NCI-H1436 treated with DMSO at 0.1 percent for 48 hours (cell line): ENCODE measurements at places on chromosomes 4 and X.

DNA sequence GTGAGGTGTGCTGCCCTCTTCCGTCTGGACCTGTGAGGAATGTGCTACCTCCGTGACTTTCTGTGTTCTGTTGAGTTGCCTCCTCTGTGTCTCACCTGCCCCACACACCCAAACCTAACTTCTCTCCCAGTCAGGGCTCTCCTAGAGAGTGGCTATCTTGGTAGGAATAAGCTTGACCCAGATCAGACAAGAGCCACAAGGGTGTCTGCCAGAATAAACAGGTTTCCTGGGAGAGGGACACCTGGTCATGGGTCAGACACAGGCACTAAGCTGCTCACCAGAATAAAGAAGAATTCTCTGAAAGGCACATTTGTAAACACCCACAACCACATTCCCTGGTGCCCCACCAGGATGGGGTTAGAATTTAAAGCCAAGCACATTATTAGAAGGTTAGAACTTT, 11.1 kb downstream of the ZNF182 start:
- no peak for DNase-seq

DNA sequence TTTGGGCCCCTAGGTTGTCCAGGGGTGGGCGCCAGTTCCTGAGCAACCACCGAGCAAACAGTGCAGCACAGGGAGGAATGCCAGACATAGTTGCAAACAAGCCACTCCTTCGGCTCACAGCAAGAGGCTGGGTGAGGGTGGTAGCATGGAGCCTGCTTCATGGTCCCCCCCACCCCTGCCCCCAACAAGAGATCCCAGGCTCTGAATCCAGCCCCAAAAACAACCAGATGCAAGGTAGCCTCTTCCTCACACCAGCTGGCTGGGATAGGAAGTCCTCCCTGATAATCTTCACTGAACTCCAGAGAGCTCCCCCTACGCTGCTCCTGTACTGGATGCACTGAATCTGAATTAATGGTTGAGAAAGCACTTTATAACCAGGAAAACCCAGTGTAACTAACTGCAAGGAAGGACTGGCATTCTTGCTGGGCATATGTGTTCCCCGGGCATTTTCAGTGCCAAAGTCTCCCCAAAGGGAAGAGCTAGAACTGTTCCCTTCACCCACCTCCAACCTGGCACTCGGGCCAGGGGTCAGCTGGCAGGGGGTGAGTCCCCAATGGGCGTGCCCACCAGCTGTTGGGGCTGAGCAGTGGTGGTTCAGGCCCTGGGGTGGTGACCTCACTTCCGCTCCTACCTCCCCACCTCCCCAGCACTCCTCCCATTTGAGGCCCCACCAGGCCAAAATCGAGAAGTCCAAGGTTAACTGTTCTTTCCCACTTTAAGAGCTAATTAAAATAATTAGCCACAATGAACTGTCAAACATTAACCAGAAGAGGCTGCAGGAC, 1.5 kb downstream of the ELF4 start:
- DNase-seq = no peak

DNA sequence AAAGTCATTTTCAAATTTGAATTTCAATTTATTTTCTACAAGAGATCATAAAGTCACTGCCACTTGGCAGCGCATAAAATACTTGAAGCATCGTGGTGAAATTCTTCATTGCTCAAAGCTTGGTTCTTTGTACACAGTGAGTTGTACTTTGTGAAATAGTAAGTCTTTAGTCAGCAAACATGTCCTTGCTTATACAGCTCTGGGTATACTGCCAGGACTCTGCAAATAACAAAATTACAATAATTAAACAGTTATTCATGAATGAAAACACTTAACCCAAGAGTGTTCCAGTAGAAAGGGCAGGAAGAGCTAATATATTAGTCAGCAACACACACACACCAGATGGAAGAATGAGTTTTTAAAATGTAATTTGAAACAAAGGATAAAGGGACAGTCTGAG, 1300.9 kb upstream of the DIAPH2 start:
- DNase-seq = no peak

DNA sequence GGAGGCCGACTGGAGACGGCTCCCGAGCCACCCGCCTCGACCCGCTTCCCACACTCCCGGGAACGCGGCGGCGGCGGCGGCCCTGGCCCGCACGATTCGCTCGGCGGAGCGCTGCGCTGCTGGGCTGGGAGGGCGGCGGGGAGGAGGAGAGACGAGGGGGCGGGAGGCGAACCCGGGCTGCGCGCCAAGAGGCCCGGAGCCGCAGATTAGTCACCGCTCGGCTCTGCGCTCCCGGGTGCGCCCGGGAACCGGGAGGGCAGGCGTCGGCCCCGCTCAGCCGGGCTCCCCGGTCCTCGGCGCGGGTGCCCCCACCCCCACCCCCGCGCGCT, 11.2 kb upstream of the BCOR start:
- DNase-seq = no peak

DNA sequence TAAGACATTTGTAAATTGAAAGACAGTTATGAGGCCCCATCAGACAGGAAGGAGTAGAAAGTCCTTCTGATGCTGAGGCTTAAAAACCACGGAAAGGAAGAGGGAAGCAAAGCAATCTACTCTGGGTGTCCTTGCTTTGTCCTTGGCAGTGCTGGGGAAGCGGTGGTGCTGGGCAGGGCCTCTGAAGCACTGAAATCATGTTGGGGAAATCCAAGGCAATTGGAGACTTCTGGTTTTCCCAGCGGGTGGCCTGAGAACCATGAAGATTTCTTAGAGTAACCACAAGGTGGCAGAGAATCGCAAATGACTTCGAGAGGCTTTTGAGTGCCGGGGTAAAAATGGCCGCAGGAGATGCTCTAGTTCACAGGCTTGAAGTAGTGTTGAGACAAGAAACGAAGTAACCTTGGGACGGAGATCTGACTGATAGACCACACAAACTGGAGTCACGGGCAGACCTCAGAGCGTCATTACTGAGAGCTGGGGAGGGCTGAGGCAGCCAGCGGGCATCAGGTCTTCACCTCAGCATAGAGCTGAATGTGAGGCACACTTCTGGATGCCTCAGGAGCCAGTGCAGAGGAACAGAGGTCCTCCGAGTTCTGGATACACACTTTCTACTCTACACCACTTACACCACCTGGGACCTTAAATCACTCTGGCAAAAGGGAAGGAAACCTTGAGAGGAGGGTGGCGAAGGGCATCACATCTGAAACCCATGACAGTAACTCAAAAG, 130.7 kb upstream of the GPRIN3 start:
- DNase-seq = no peak

DNA sequence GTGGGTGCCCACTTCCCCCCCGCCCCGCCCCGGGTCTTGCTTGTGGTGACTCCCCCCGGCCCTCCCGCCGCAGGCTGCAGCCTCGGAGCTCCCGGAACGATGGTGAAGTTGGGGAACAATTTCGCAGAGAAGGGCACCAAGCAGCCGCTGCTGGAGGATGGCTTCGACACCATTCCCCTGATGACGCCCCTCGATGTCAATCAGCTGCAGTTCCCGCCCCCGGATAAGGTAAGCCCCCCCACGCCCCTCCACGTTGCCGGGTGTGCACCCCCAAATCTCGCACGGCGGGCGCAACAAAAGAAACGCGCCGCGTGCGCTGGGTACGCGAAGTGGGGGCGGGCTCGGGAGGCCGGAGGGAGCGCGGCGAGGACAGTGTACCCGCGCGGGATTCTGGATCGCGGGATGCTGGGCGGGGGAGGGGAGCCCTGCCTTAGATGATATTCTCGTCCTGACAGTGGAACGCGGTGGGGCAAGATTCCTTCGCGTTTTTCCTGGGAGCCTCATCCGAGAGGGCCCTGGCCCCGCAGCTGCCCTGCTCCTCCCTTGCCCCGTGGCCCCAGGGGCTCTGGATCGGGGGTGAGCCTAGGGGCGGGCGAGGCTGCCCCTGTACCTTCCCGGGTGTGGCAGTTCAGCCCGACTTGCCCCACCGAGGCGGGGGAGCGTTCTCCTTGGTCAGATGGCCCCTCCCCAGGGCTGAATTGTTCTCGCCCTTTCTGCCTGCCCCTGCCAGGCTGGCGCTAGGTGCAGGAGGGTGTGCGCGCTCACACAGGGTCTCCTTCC, 819 bp downstream of the NSG1 start:
- DNase-seq = no peak

- DNase-seq = no peak
Observed at GRCh38 chrX:112798736-112799135, 41.9 kb downstream of the AMOT start.

DNA sequence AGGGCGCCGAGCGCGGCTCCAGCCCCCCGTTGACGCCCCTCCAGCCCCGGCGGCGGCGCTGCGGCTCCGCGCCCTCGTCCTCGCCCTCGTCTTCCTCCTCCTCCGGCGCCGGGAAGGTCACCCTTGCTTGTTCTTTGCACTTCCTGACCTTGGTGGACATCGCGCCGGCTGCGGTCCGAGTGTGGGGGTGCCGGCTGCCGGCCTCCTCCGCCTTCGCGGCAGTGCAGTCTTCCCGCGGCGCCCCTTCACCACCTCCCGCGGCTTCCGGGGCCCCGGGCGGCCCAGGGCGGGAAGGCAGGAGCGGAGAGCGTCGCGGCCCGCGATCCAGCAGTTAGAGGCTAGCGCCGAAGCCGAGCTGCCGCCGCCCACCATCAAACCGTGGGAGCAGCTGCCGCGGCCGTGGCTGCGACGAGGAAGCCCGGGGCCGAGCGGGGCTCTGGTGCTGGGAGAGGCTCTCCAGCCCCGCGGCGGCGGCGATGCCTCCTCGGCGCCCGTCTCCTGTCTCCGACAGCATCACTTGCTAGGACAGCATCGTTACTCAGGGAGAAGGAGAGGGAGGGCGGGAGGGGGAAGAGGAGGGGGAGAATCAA, at the start of gene TRPC3:
Gene TRPC3, minus strand, starts transcription at position 540 of the 590 bp plus-strand sequence. Its CDS starts 380 bp downstream, at position 160.
- DNase-seq = no peak

DNA sequence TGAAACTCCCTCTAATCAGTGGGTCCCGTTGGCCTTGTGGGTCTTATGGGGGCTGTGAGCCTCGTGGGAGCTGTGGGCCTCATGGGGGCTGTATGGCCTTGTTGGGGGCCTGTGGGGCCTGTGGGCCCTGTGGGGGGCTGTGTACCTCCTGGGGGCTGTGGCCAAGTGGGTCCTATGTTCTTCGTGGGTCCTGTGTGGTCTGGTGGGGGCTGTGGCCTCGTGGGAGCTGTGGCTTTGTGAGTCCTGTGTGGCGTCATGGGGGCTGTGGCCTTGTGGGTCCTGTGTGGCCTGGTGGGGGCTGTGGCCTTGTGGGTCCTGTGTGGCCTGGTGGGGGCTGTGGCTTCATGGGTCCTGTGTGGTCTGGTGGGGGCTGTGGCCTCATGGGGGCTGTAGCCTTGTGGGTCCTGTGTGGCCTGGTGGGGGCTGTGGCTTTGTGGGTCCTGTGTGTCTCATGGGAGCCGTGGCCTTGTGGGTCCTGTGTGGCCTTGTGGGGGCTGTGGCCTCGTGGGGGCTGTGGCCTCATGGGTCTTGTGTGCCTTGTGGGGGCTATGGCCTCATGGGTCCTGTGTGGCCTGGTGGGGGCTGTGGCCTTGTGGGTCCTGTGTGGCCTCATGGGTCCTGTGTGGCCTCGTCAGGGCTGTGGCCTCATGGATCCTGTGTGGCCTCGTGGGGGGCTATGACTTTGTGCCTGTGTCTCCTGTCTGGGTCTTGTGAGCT, 7.4 kb downstream of the PCGF3 start:
- DNase-seq = no peak

DNA sequence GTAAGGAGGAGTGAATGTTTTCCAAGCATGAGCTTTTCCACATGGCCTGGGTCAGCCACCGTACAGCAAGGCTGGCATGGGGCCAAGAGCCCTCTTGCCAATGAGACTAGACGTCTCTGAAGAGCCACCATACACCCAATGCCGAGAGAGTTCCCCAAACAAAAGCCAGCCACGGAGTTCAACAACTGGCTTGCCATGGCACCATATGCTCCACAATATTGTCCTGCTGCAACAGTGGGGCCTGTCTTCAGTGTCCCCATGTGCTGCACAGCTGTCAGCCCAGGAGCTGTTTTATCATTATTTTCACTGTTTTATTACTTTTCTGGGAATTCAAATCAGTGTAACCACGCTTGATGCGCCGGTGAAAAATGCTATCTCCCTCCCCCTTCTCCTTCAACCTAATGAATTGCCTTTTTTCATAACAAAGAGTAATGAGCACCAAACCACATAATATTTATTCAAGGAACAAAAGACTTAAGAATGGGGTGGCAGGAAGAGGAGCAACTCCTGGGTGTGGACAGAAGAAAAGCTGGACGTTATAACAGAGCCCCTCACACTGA, 18.4 kb downstream of the MAML3 start:
- peak; percentile 31 for DNase-seq

DNA sequence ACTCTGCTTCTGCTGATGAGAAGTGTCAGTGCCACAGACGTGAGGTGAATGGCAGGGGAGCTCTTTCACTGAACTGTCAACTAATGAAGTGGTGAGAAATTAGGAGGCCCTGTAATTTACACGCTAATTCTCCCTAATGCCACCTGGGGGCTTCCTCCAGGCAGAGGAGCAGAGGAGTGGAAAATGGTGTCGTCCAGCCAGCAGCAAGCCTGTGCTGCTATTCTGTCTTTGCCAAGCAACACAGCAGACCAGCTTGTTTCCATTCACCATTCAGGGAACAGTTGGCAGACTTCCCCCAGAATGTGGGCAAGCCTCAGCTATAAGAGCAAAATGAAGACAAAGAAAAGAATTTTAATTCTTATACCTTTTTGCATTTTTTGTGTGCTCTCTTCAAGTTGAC, 245.2 kb upstream of the TET2 start:
- DNase-seq = no peak

DNA sequence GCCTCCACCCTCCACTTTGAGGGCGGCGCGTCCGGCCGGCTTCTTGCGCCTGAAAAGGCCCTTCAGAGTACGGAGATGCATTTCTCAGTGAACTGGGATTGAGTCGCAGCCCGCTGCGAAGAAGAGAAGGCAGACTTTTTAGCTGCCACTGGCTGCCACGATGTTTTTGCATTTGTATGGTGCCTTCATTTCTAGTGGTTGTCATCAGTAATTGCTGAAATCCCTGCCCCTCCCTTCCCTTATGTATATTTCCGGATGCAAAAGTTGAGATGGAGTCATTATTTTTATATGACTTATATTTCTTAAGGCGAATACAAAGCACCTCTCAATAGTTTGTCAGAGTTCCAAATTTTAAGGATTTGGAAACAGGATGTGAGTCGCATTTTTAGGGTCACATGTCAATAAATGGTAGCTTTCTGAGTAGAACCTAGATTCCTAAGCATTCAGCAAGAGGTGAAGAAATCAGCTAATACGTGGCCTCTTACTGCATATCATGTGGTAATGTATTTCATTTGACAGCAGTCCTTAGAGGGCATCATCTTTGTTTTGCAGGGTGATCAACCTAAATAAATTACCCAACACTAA, 658 bp downstream of the ATP6AP2 start:
- DNase-seq = no peak

GRCh38 chrX:110097920-110098319, 95.0 kb downstream of the TMEM164 start:
- DNase-seq = no peak
